CD4-positive, alpha-beta T cell treated with Interleukin-15 for 1 hour (primary cell): ENCODE measurements at places on chromosomes 6 and 20.

DNA sequence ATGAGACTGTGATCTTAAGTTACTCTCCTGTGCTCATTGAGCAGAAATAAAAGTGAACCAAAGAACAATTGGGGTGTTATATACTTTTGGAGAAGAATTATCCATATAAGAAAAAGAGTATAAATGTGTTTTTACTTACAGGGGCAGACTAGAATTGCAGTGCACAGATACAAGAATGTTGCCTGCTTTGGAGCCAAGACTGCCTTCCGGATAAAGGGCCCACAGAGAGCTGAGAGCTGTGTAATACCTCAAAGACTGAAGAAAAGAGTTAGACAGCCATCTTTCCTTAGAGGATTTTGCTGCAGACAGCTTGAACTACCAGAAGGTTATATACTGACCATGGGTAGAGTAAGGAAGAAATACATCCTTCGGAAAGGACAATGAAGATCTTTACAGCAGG lies 1235.5 kb upstream of the CITED2 start:
- no peak for DNase-seq

GRCh38 chr20:44448753-44449546 lies 26.7 kb upstream of the TTPAL start:
- DNase-seq = no peak

DNA sequence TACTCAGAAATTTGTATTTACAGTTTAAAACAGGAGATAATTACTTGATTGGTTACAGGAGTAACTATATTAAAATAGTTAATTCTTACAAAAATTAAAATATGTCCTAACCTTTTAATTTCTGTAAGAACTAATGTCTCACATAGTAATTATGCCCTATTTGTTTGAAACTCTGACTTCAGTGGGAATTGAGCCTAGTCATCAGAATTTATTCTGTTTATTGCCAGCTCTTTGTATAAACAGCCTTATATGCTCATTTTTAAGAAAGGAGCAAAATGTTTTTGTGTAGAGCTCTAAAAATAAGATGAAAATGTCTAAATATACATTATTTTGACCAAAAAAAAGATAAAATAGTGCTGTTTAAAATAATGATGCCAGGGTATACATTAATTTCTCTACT lies 21.5 kb downstream of the TRMT11 start:
- no peak for DNase-seq

DNA sequence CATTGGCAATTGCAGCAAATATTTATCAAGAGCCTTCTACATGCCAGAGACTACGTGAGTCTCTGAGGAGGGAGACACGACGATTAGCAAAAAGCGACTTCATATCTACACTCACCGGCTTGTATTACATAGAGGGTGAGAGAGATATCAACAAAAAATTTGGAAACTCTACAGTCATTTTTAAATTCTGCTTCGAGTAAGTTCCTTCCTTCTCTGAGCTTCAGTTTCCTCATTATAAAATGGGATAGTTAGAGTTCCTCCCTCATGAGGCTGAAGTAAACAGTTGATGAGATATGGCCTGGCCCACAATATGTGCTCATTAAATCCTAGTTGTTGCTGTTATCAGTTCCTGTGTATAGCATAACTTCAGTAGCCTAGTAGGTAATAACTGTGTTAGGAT lies 64.1 kb upstream of the SIRPA start:
- DNase-seq = no peak

GRCh38 chr6:118641042-118641441 lies 10.3 kb downstream of the CEP85L start:
- DNase-seq = no peak

- DNase-seq = no peak
Measured at GRCh38 chr20:38833857-38834164, 28.3 kb downstream of the PPP1R16B start.

DNA sequence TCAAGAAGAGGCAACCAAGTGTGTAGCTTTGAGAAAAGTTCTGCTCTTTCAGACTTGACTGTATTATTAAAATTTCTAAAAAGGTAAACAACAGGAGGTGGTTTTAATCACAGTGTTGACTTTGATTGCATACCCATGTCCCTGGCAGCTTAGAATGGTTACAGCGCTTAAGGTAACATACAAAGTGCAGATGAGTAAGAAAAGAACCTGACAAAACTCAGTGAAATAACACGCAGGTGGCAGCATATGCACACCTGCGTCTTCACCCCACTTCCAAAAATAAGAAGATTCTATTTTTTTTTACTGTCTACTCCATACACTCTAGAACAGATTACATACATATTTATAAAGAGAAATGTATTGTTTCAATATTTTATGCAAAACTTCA lies 233.5 kb downstream of the GMPR start:
- DNase-seq = no peak

- DNase-seq = no peak
Measured at GRCh38 chr20:56893226-56893917, 264.3 kb downstream of the TFAP2C start.
